ENCODE measurements at places on chromosomes 3 and 15. TPM values are rescaled to one million over a fixed set of nuclear protein-coding genes. Genes with fewer than 3 reads are reported as not detected.

GRCh38 chr3:111070772-111071256 is 802 bp upstream of the NECTIN3 start:
- DNase-seq, result no peak

- DNase-seq, result no peak
Observed at GRCh38 chr3:128485282-128486204, 7.5 kb downstream of the GATA2 start.

GRCh38 chr3:28836199-28836598 is 444.7 kb upstream of the RBMS3 start:
- no peak for DNase-seq

DNA sequence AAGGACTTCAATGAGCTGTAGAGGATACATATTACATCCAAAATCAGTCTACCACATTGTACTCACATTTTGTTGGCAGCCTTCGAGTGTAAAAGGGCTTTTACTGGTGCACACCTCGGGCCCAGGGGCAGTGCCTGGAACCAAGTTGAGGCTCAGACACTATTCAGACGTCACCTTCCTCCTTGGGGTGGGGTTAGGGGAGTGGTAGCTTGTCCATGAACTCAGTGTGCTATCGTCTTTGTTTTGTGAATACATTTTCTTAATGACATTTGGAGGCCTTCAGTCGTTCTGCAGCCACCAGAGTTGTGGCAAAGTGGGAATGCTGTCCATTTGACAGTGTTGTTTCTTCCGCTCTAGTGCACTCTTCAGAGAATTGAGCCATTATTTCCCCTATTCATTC is 114.2 kb downstream of the PGPEP1L start:
- DNase-seq, result no peak

- DNase-seq, result no peak
Observed at GRCh38 chr15:63191895-63192618, 2.7 kb downstream of the RAB8B start.

GABRB3 gene
- total RNA-seq, result 10.3 TPM

PRR20G gene
- total RNA-seq, result not detected

LINGO1 gene
- 10.2 TPM for total RNA-seq
